A673 (cell line): ENCODE measurements at places on chromosomes 2 and 18.

GRCh38 chr2:13135856-13136255 is 419.1 kb downstream of the TRIB2 start:
- DNase-seq, result no peak

DNA sequence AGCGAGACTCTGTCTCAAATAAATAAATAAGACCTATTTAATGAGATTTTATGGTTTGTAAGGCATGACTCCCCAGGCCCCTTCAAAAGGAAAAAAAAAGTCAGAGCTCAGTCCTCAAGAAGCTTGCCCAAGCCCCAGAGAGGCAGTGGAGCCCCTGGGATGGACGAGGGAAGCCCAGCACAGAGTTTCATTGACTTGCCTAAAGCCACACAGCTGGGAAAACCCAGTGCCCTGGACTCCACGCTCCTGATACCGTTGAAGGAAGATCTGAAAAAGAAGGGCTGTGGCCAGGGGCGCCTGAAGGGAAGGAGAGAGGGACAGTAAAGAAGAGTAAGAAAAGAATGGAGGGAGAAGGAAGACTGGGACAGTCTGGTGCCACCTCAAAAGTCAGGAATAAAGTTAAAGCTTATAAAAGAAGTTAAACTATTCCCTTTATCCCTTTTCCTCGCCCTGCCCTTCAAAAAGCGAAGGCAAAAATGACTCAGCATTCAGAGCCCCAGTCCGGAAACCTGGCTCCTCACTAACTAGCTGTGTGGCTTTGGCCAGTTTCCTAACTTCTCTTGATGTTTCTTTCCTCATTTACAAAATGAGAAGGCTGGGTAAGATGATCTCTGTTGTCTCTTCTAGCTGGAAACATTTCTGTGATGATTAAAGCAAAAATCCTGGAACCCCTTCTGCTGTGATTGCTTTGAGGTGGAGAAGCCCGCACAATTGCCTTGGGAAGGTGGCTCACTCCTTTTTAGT is 46.7 kb downstream of the LYPD1 start:
- peak; percentile 18 for DNase-seq

GRCh38 chr2:160306985-160307384 is 106.9 kb upstream of the ITGB6 start:
- no peak for DNase-seq

DNA sequence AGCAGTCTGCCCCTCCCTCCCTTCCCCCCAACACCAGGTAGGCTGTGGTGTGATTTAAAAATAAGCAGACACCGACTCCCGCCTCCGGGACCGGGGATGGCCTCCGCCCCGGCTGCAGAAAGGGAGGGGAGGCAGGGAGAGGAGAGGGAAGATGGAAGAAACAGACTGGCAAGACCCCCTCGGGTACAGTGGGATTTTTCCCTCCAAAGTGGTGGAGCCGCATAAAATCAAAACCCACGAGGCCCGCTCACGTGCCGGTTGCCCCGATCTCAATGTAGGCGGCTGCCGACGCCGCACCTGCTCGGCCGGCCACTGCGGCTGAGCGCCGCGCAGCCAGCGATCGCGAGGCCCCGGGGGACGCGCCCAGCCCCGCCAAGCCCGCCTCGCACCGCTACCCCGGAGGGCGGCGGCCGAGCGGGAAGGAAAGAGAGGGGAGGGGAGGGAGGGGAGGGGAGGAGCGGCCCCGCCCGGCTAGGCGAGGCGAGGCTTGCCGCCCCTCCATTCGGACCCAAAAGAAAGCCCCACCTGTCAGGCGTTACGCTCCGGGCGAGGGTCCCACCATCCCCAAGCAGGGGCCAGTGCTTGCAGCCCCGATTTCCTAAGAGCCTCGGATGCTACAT is 811 bp downstream of the ADD2 start:
- no peak for DNase-seq

GRCh38 chr18:44568342-44568741 is 112.3 kb upstream of the SETBP1 start:
- no peak for DNase-seq

DNA sequence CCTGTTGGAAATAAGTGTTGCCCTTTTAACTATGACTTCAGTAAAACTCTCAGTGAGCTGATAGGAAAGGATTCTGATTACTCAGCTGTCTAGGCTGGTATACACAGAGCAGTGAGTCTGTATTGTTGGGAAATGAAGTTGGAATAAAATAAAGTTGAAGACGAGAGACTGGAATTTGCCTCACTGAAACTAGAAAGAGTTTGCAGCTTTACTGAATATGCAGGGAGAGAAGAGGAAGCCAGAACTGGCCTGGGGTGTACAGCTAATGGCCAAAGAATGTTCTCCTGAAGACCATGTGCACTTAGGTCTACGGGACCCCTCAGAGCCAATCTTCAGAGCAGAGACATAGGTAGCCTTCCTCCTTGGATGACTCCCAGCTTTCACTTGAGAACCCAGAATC is 26.5 kb downstream of the EIF4E2 start:
- no peak for DNase-seq

DNA sequence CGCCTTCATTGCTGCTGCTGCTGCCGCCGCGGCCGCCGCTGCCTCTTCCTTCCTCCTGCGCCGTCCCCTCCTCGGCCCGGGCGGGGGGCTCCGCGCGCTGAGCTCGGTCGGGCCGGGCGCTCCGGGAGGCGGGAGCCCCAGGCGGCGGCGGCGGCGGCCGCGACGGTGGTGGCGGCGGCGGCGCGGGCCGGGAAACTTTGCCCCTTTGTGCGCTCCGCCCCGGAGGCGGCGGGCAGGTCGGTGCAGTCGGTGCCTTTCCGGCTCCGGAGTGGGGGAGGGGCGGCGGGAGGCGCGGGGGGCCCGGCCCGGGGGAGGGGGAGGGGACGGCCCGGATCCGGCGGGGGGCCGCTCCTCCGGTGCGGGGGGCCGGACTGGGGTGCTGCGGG is 205 bp downstream of the TET3 start:
- DNase-seq, result no peak

DNA sequence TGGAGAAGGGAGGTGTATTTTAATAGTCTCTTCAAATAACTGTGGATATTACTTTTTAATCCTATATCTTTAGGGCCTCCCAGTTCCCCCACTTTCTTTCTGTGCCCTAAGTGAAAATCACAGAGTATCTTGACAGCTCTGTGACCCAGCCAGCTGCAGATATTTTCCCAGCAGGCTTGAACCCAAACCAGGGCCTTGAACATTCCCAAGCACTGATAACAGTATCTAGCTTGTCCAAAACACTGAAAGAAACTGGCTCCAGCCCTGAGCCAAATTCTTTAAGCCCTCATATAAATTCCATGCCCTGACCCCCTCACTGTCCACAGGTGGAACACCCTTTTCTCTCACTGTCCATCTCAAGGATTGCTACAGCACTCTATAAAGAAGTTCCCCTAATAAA is 388.1 kb upstream of the CHAC2 start:
- DNase-seq, result no peak

GRCh38 chr2:71746946-71747501 is 293.7 kb downstream of the DYSF start:
- no peak for DNase-seq

DNA sequence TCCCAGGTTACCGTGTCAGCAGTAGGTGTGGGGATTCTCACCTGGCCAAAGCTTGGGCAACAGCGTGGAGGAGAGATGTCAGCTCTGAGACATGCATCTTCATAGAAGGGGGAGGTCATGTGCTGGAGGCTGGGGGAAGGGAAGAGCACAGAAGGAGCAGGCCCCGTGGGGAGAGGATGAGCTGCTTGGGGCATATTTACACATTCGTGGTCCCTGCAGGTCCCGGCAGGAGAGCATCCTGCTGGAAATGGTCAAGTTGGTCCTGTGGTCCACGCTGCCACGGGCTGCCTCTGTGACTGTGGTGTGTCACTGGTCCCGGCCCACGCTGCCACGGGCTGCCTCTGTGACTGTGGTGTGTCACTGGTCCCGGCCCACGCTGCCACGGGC is 195.1 kb upstream of the TWIST2 start:
- DNase-seq, result no peak

- DNase-seq, result no peak
Observed at GRCh38 chr18:22816266-22817176, 116.6 kb upstream of the RBBP8 start.

GRCh38 chr18:48860269-48861180 is 90.2 kb downstream of the SMAD7 start:
- peak; percentile 88 for DNase-seq

DNA sequence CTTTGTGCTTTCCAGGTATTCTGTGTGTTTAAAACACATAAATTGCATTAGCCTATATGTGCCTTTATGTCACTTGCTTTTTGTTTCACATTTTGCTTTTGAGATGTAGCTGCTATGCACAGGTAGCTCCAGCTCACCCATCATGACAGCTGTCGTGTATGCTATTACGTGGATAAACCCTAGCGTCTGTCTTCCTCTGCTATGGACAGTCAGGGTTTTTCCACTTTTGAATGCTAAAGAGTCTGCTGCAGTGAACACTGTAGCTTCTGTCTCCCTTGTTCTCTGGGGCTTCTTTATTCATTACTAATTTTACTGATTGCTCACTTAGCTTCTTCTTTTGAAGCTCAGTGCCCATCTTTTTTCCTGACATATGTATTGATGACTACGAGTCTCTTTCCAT is 24.7 kb upstream of the MBP start:
- no peak for DNase-seq

DNA sequence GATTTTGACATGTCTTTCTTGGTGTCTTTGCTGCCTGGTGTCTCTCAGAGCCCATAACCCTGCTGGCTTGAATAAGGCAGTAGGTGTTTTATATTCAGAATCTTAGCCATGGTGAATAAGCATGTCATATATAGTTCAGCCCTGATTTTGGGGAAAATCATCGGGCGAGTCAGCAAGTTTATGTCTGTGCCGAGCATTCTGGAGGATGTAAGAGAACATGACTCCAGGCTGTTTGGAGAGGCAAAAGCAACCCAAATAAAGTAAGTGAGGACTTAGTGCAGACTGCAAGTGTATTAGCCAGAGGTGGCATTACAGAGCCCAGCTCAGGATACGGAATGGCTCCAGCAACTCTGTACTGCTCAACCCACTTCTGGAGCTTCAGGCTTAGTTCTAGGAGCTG is 50.3 kb downstream of the TCF7L1 start:
- DNase-seq, result no peak

- DNase-seq, result no peak
Observed at GRCh38 chr2:112828251-112828691, 8.3 kb downstream of the IL1B start.

DNA sequence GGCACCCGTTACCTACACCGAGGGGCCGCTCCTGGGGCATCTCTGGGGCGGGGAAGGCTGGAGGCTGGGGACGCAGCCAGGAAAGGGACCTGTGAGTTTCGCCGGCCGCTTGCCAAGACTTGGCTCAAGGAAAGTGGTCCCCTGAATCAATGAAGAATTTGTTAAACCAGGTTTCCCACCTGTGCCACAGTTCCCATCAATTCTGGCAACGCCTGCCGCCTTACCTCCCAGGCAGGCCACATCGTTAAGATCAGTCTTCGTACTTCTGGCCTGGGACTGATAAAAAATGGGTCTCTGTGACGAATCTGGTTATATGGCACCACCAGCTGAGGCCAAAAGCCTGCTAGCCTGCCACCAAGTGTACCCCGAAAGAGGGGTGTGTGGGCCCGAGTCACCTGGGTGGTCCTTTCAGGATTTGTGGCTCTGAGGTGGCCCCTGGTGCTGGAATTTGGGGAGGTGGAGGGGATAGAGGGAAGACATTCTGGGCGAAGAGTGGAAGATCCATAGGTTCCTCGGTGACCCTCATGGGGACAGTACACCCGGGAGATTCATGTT is 789 bp upstream of the TGFA start:
- no peak for DNase-seq

DNA sequence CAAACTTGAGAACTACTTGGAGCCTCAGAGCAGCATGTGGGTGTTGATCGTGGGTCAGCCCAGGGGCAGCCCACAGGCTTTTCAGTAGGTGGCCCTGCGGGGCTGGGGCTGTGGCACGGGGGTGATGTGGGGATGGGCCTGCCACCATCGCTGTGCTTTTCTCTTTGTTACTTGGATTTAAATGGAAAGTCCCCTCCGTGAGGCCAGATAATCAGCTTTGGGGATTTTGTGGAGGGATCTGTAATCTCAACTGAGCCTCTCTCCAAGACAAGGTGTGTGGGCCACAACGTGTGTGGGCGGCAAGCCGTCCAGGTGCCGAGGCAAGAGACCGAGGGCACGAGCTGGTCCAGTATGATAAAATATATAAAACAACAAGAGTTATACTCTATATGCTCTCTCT is 16.7 kb downstream of the COLEC11 start:
- no peak for DNase-seq

DNA sequence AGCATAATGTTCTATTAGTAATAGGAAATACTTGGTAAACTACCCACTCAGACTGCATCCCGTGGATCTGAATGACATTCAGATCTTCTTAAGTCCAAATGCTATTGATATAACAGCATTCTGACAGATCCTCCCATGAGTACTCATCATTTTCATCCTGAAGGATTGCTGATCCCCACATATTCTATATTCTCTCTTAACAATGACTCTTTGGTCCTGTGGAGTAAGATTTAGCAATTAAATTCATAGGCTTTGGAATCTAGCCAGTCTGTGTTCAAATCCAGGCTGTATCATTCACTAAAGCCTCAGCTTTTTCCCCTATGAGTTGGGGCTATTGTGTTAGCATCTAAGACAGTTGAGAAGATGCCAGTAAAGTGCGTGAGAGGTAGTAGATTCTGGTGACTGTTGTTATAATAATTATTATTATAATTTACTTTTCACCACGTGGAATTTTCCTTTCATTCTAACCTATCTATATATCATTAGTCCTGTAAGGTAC is 591.3 kb upstream of the SYT4 start:
- DNase-seq, result no peak

DNA sequence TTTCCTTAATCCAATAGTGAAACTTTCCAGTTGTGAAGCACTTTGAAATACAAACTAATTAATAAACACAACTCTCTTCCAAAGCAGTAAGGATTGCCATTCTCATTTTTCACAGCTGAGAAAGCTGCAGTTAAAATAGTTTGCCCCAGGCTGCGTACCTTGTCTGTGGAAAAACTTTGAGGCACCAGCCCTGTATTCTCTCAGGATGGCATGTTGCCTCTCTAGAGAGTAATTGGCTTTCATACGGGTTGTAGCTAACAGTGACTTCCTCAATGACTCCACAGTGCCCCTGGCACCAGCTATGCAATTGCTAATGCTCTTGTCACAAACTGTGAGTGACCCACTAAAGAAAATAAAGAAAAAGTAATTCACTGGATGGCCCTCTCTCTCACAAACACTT is 345.7 kb downstream of the MTX2 start:
- no peak for DNase-seq

GRCh38 chr2:67437114-67437513 is 40.0 kb downstream of the ETAA1 start:
- no peak for DNase-seq
